ENCODE measurements at places on chromosomes 3 and 15.

DNA sequence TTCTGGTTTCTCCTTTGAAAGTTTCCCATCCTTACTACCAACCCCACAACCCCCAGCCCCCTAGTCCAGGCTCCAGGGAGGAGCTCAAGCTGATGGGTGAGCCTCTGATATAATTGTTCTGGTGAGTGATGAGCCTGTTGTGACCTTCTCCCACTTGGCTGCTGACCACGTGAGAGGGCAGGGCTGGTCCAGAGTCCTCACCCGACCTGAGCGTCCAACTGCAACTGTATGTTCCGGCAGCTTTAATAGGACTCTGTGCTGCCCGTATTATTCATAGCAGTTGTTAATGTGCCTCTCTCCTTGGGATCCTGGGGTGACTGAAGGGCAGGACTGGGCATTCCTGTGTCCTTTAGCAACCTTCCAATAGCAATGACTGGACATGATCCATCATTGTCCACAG is 56.2 kb downstream of the B3GNT5 start:
- DNase-seq, result no peak

GRCh38 chr3:183984749-183985729 is 32.6 kb downstream of the ABCC5 start:
- no peak for DNase-seq

DNA sequence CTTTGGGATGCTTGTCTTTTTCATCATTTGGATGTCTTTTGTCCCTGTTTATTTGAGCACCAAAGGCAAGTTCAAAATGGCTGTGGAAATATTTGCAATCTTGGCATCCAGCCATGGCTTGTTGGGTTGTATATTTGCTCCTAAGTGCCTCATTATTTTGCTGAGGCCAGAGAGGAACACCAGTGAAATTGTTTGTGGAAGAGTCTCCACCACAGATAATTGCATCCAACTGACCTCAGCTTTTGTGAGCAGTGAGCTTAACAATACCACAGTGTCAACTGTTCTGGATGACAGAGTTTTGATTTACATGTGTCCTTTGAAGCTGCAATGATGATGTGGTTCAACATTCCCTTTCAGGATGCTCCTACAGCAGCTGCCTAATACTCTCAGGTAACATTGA is 83.0 kb upstream of the KCNAB1 start:
- DNase-seq, result no peak

- no peak for DNase-seq
These were observed 15.1 kb upstream of the BNIP2 start for GRCh38 chr15:59703979-59704796.

GRCh38 chr3:177524742-177525141 is 327.5 kb upstream of the TBL1XR1 start:
- no peak for DNase-seq

DNA sequence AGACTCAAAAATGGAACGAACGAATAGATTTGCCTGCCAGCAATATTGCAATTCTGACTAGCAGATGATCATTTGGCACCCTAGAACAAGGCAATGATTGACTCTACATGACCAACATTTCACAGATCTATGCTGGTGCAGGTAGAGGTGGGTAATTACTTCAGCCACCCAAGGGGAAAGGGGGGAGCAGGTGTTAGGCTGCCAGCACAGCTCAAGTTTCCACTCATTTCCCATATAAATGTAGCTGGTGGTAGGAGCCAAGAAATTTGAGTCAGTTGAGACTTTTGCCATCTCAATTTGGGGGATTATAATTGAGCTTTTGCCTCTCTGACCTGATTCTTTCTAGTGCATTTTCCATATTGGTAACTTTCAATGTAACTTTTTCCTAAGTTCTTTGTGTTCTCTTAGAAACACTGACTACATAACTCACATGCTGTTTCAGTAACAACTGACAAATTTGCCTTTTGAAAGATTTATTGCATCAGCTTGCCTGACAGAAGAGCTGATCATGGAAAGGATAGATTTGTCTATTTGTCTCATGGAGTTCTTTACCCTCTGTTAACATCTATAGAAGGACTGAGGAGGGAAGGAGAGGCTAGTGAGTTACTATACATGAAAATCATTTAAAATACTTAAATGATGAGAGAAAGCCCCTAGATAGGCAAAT is 902.5 kb downstream of the ZPLD1 start:
- DNase-seq, result no peak

GRCh38 chr3:53821631-53822121 is 24.5 kb downstream of the CHDH start:
- no peak for DNase-seq

DNA sequence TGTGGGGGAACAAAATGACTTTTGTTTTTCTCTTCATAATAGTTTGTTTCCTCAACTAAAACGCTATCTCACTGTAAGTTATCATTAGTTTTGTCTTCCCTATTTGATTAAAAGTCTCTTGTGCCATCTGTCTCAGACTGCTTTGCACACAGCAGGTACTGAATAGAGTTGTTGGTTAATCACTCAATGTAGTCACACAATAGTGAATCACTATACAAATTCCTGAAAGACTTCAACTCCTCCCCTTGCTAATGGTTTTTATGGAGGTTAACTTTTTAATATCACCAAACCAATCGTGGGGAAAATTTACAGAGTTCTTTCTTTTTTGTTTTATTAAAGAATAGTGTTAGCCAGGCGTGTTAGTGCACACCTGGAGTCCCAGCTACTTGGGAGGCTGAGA is 2.6 kb upstream of the NGLY1 start:
- no peak for DNase-seq

GRCh38 chr15:40364251-40364650 is 6.2 kb downstream of the DISP2 start:
- DNase-seq, result no peak

- DNase-seq, result no peak
These were observed 25.0 kb downstream of the SEC61A1 start for GRCh38 chr3:128077202-128077624.

DNA sequence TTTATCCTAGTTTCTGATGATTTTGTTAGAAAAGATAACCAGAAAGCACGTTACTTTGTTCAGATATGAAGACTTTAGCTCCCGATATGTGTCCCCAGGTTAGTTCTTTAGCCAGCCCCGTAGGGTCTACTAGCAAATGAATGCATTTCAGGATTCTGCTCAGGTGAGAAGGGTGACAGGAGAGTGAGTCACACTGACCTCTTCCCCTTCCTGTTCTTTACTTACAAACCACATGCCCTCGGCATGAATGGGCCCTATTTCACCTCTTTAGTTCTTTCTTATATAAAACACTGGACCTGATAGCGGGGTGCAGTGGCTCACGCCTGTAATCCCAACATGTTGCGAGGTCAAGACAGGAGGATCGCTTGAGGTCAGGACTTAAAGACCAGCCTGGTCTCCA is 98.4 kb downstream of the SLC49A4 start:
- no peak for DNase-seq

- no peak for DNase-seq
These were observed 8.8 kb downstream of the MAP2K5 start for GRCh38 chr15:67551207-67551743.

- DNase-seq, result no peak
These were observed 181.2 kb downstream of the WNT5A start for GRCh38 chr3:55305696-55306485.

DNA sequence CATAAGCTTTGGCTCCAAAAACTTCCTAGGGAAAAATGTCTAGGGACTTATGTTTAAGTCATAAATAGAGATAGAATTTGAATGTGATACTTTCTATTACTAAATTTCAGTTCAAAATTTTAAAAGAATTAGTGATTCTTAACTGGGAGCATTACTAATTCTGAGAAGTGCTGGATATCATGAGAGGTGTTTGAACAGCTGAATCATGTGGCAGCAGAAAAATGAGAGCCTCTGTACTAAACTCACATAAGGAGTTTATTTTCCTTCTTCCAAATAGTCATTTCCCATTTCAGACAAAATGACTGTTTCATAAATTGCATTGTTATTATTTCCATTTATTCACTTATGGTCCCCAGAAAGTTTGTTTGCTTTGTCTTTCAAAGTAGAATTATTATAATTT is 62.7 kb downstream of the SLMAP start:
- DNase-seq, result no peak

GRCh38 chr3:85481411-85482212 is 522.8 kb downstream of the CADM2 start:
- no peak for DNase-seq

GRCh38 chr15:94293411-94294402 is 62.3 kb downstream of the MCTP2 start:
- DNase-seq, result no peak

GRCh38 chr15:63088533-63089245 is 33.0 kb upstream of the LACTB start:
- DNase-seq, result no peak

- DNase-seq, result peak; percentile 33
These were observed 1.9 kb upstream of the ADPGK start for GRCh38 chr15:72785432-72785831.

GRCh38 chr3:28449398-28449797 is 100.8 kb upstream of the AZI2 start:
- no peak for DNase-seq

- no peak for DNase-seq
These were observed 48.7 kb upstream of the ROBO2 start for GRCh38 chr3:76991165-76991564.

GRCh38 chr3:167559924-167560323 is 86.1 kb upstream of the SERPINI2 start:
- DNase-seq, result no peak

GRCh38 chr15:77695961-77696582 is 63.4 kb upstream of the LINGO1 start:
- no peak for DNase-seq
